Suprapubic skin (tissue), 4 donors: ENCODE measurements at places on chromosomes 16 and 17.

DNA sequence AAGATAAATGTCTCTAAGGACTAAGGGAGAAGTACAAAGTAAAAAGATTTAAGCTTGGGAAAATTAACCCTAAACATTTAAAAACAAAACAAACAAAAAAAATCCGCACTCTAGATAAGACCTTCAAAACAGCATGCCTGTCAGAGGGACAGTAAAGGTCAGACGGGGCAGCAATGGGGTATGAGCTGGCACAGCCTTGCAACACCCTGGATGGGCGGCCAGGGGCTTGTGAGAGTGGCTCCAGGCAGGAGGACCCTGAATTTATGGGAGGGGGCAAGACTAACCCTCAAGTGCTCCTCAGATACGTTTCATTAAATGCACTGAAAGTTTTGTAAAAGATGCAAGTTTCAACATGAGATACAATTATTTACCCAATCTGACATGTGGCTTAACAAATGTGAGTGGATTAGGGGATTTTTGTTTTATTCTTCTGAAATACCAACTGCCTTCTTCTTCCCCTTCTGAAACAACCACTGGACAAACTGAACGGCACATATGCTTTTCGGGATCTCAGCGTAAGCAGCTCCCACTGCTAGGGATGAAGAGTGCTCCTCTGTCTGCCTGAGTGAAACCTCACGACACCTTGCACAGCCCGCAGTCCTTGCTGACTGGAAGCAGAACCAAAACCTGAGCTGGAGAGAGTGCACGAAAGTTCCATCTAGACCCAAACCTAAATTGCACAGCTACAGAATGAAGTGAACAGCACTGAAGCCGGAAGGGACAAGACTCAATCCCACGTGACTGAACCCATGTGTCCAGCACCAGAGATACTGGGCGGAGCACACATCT, 128.4 kb downstream of the ANKRD11 start:
- peaks cover 84% of the 10 kb centered on the region for H3K4me1 ChIP-seq
- no peaks in the 10 kb centered on the region for H3K27me3 ChIP-seq
- no peak overlapping the region for H3K4me3 ChIP-seq
- no peak for DNase-seq

- H3K4me1 ChIP-seq, result peaks cover 35% of the 10 kb centered on the region
- H3K4me3 ChIP-seq, result peak overlapping the region; percentile 76
- H3K27me3 ChIP-seq, result peaks cover 52% of the 10 kb centered on the region
- no peak for DNase-seq
- no peaks in the 10 kb centered on the region for H3K36me3 ChIP-seq
- no peak overlapping the region for H3K27ac ChIP-seq
These were observed 720 bp downstream of the METRN start for GRCh38 chr16:715477-716199.

DNA sequence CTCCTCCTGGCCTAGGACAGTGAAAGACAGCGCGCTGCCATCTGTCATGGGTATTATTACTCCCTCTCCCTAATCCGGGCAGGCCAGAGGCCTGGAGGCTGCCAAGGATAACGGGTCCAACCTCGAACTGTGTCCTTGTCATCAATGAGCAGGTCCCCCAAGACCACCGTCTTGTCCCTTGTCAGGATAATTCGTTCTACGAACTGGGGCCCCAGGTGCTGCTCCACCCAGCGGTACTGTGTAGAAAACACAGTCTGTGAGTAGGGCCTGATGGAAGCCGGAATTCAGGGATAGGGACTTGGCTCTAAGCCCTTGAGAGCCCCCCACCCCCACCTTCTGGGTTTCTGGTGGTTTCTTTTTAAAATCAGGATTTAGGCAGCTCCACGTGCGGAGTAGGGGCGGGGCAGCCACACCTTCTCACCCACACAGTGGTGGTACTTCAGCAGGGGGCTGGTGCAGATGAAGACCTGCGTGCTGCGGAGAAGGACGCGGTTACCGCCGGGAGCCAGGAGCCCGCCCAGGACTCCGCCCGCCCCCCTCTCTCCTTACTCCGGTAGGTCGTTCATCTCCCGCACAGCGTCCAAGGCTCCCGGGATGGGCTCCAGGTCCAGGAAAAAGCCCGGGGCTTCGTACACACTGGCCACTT, 787 bp downstream of the NT5C start:
- H3K27ac ChIP-seq, result peak overlapping the region; percentile 87
- no peaks in the 10 kb centered on the region for H3K27me3 ChIP-seq
- peaks cover 25% of the 10 kb centered on the region for H3K4me1 ChIP-seq
- peaks cover 17% of the 10 kb centered on the region for H3K36me3 ChIP-seq
- H3K4me3 ChIP-seq, result peak overlapping the region; percentile 84

GRCh38 chr17:42459256-42459800, 650 bp downstream of the ATP6V0A1 start:
- H3K27ac ChIP-seq, result peak overlapping the region; percentile 96
- peak overlapping the region; percentile 82 for H3K4me3 ChIP-seq
- peaks cover 19% of the 10 kb centered on the region for H3K36me3 ChIP-seq
- no peak for DNase-seq
- peaks cover 52% of the 10 kb centered on the region for H3K4me1 ChIP-seq

GRCh38 chr17:82440469-82440981, 10.0 kb downstream of the CYBC1 start:
- H3K4me3 ChIP-seq, result no peak overlapping the region
- peaks cover 59% of the 10 kb centered on the region for H3K36me3 ChIP-seq
- H3K27me3 ChIP-seq, result no peaks in the 10 kb centered on the region
- peak overlapping the region; percentile 44 for H3K27ac ChIP-seq
- DNase-seq, result peak; percentile 63

GRCh38 chr17:43033948-43034881, 9.2 kb downstream of the RND2 start:
- DNase-seq, result no peak
- H3K27ac ChIP-seq, result no peak overlapping the region
- H3K36me3 ChIP-seq, result no peaks in the 10 kb centered on the region
- no peaks in the 10 kb centered on the region for H3K4me1 ChIP-seq
- H3K4me3 ChIP-seq, result no peak overlapping the region

DNA sequence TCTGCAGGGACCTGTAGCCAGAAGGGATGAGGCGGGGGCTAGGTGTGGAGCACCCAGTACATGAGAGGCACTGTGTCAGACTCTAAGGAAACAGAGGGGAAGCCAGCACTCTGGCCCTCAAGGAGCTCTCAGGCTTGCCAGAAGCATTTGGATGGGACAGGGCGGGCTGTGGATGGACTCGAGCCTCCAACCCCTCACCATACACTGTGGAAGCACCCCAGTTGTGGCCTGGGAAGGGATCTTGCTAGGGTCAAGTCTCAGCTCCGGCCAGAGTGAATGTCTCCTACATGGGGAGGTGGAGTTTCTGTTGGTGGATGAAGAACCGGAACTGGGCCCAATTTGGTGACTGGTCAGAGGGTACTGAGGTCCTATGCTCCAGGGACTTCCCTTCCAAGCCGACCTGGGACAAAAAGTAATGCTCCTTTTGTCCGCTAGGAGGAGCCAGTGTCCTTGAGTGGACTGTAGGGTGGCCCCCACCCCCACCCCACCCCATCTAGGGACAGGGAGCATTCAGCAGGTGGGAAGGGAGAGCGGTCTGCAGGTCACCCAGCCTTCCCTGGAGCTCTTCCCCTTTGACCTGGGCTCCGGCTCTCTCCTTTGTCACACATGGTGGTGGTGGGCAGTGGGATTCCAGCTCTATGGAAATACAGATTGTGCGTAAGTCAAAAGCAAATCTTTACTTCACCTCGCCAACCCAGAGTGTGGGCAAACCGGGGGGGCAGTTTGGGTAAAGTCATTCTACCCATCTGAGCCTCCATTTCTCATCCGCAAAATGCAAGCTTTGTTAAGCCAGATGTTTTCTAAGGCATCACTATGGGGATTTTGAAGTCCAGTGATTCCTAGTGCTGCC, 20.4 kb upstream of the PHB1 start:
- peaks cover 28% of the 10 kb centered on the region for H3K27me3 ChIP-seq
- peaks cover 13% of the 10 kb centered on the region for H3K4me1 ChIP-seq
- no peak overlapping the region for H3K27ac ChIP-seq

GRCh38 chr17:79619636-79620206, 8.9 kb upstream of the RBFOX3 start:
- DNase-seq, result peak; percentile 27
- H3K4me1 ChIP-seq, result no peaks in the 10 kb centered on the region
- no peak overlapping the region for H3K4me3 ChIP-seq
